Peyer's patch (tissue), 4 donors: ENCODE measurements at places on chromosomes 4 and X. TPM values are rescaled to one million over a fixed set of nuclear protein-coding genes. Genes with fewer than 3 reads are reported as not detected.
A peak's percentile ranks its signal among the peaks of the same experiment; 100 is the strongest.

GRCh38 chr4:159725571-159725970 is 622.7 kb downstream of the RAPGEF2 start:
- no peak overlapping the region for H3K4me3 ChIP-seq
- no peaks in the 10 kb centered on the region for H3K4me1 ChIP-seq
- H3K27ac ChIP-seq = no peak overlapping the region
- H3K27me3 ChIP-seq = no peaks in the 10 kb centered on the region
- no peaks in the 10 kb centered on the region for H3K36me3 ChIP-seq

- H3K27me3 ChIP-seq = no peaks in the 10 kb centered on the region
- H3K4me1 ChIP-seq = no peaks in the 10 kb centered on the region
Measured at GRCh38 chr4:22179124-22179874, 230.7 kb upstream of the KCNIP4 start.

GRCh38 chr4:498328-498904 is 540 bp downstream of the ZNF721 start:
- peaks cover 3% of the 10 kb centered on the region for H3K4me1 ChIP-seq
- no peaks in the 10 kb centered on the region for H3K27me3 ChIP-seq
- peak overlapping the region; percentile 74 for H3K4me3 ChIP-seq

DNA sequence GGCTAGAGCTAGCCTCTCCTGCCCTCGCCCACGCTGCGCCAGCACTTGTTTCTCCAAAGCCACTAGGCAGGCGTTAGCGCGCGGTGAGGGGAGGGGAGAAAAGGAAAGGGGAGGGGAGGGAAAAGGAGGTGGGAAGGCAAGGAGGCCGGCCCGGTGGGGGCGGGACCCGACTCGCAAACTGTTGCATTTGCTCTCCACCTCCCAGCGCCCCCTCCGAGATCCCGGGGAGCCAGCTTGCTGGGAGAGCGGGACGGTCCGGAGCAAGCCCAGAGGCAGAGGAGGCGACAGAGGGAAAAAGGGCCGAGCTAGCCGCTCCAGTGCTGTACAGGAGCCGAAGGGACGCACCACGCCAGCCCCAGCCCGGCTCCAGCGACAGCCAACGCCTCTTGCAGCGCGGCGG is at the start of gene AR:
AR (plus strand) TSS at position 204 of the 400 bp plus-strand sequence. CDS start 1,126 bp downstream, outside the sequence.
- H3K36me3 ChIP-seq = no peaks in the 10 kb centered on the region
- peak within 1 kb of the TSS; percentile 17 for H3K4me3 ChIP-seq
- no peaks in the 10 kb centered on the region for H3K27me3 ChIP-seq
- no peak within 1 kb of the TSS for H3K27ac ChIP-seq
- H3K4me1 ChIP-seq = no peaks in the 10 kb centered on the region
- no peak for DNase-seq

Gene SPANXN4
- total RNA-seq = not detected

Gene OPRPN
- not detected for total RNA-seq

Gene CYSLTR1
- total RNA-seq = 0.70 TPM
